A549 treated with Mapracorat at 1 μM for 4 hours (cell line): ENCODE measurements at places on chromosomes 5 and 9. TPM values are rescaled to one million over a fixed set of nuclear protein-coding genes. Genes with fewer than 3 reads are reported as not detected.

ZBTB26 gene
- 1.4 to 2.3 TPM (median 1.9 TPM) in 5 replicates for total RNA-seq

NR2F1 gene
- total RNA-seq: 4.0 to 5.9 TPM (median 4.7 TPM) in 5 replicates

CER1 gene
- not detected in 5 replicates for total RNA-seq

AKNA gene
- total RNA-seq: 4.3 to 6.0 TPM (median 5.2 TPM) in 5 replicates

EDIL3 gene
- total RNA-seq: 0.13 to 0.38 TPM (median 0.21 TPM) in 5 replicates

CA9 gene
- 4.2 to 8.9 TPM (median 6.4 TPM) in 5 replicates for total RNA-seq
